ENCODE measurements at places on chromosomes 1 and 21.

DNA sequence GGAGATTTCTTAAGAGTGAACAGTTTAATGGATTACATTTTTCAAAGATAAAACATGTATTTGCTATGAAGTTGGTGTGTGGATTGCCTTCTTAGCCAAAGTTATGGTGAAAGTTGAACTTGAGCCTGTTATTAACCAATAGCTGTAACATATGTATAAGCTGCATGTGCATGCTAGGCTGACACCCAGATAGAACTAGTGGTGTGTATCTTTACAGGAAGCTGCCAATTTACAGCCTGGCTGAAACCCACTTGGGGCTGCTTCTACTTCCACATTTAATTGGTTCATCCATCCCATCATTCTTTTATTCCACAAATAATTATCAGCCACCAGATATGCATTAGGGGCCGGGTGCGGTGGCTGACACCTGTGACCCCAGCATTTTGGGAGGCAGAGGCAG is 3.3 kb downstream of the PLA2G5 start:
- no peak for DNase-seq

- no peak for DNase-seq
These were observed 53.2 kb downstream of the SPSB1 start for GRCh38 chr1:9345922-9346321.

- DNase-seq, result peak; percentile 98
These were observed 568 bp upstream of the SKI start for GRCh38 chr1:2227346-2228156.

GRCh38 chr21:19899645-19900044 is 1098.6 kb upstream of the NCAM2 start:
- no peak for DNase-seq

- no peak for DNase-seq
These were observed 7.1 kb downstream of the MEX3A start for GRCh38 chr1:156075162-156075561.

GRCh38 chr1:164785841-164786534 is 227.0 kb downstream of the PBX1 start:
- peak; percentile 58 for DNase-seq

DNA sequence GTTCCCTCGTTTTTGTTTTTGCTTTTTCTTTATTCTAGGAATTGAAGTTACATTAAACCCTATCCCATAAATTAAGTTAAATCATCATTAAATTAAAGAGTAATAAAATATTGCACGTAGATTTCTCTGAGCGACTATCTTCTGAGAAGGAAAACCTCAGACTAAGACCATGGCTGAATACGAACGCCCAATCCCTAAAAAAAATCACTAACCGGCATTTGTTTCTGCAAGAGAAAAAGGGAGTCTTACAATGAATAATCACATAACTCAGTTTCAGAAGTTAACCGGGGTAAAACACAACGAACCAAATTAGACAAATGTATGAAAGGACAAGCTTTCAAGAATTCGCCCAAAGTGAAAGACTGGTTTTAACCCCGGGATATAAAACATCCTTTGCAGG is 1.3 kb downstream of the PIK3R3 start:
- peak; percentile 23 for DNase-seq

Data from fibroblast of pulmonary artery (primary cell).